ENCODE measurements at places on chromosomes 7 and 10.

DNA sequence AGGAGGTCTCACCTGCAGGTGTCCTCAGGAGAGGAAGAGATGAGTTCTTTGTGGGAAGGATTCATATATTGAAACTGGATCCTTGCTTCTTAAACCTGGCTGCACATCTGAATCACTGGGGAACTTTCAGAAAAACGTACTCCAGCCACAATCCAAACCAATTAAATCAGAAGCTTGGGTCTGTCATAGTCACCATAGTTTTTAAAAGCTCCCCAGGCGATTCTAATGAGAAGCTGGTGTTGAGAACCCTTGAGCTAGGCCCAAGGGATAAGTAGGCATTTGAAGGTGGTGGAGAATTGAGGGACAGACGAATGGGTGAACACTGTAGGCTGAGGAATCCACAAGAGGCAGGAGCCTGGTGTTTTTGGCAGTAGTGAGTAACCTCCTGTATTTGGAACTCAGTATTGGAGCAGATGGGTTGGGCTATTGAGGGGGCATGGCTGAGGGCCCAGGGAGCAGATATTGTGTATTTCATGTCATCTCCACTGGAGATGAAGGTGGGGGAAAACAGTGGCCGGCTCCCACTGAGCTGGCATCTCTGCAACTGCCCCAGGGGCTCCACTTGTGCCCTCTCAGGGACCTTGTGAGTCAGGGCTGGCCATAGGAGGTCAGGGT, 14.5 kb downstream of the ADCYAP1R1 start:
- DNase-seq, result no peak

- no peak for DNase-seq
These were observed 78.8 kb downstream of the INPP5A start for GRCh38 chr10:132616170-132616995.

DNA sequence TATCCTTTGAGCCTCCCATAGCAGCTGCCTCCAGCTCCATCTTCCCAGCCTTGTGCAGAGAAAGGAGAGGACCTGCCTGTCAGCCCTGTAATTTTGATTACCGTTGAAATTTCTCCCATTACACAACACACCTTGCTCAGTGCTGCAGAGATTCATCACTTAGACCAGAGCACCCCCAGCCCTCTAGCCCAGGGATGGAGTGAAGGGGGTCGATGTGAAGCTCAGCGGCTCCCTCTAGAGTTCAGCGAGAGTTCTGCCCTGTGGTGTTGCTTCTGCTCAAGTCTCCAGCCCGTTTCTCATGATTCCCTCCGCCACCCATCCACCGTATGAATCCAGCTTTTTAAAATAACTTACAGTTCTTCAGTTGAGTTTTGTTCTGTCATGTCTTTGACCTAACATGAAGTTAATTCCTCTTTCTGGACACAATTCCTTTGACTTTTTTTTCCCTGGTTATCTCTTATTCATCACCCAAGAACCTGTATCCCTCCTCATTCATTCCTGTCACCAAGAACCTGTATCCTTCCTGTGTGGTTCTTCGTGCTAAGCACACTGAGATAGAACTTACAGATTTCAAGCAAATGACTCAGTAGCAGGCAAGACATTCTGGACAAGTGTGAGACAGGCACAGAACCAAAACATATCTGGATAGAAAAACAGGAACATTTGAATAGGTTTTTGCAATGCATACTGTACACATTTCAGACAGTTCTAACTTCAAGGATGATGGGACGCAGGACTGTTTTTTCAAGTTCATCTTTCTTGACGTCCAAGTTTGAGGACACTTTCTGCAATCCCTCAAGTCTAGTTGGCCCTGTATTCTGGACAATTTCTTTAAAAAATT, 35.0 kb upstream of the ZNF32 start:
- DNase-seq, result no peak

DNA sequence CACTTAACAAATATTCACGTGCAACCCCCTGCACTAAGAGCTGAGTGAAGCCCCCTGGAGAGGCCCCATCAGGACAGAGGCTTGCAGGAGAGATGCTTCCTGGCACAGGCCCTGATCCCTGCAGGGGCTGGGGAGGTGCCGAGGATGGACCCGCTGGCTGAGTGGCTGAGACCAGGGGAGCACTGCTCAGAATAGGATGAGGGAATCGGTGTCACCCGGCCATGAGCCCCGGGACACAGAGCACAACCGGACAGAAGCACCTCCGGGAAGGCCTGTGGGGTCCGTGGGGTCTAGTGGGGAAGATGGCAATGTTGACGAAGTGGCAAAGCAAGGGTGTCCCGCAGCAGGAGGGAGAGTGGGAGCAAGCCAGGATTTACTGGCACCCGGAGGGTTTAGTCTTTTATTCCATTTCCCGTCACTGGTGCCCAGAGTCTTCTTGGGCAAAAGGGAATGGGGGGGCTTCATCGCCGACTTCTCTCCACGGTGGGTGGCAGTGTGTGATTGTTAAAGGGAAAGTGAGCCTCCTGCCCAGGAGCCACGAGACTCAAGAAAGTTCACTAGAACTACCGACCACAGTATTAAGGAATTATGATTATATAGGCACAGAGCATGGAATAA, 140.7 kb downstream of the ADARB2 start:
- no peak for DNase-seq

DNA sequence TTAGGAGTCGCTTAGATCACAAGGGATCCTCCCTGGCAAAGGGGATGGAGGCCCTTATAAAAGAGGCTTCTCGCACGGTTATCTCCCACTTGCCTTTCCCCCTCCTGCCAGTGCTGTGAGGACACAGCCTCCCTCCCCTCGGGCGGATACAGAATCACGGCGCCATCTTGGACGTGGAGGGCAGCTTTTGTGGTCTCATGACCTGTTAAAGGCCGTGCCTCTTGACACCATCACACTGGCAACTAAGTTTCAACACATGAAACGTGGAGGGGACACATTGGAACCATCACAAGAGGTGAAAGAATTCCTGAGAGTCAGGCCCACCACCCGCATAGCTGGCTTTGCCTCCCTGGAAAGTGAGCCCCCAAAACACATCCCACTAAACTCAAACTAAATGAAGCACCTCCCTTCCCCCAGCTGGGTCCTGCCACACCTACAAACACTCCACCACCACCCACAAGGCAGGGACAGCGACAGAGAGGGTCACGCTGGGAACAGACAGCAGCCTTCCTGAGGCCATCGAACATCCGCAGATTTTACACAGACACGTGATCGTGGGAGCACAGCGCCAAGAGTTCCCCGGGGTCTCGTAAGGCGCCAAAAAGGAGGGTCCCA, 110.6 kb downstream of the TCERG1L start:
- DNase-seq, result no peak

DNA sequence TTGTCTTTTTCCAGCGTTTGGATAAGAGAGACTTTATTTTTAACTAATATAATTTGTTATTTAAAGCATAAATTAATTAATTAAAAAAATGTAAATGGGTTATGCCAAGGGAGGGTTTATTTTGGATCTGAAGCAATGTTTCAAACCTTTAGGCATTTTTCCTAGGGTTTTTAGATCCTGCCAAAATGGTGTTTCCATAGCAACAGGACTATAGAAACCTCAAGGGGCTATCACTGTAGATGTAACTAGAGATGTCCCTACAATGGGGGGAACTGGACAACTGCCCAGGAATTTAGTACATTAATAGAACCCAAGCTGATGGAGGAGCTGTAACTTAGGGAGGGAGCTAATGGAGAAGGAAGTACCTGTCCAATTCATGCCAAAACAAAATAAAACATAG, 57.3 kb downstream of the SLC39A12 start:
- DNase-seq, result peak; percentile 19

- DNase-seq, result no peak
These were observed 53.2 kb downstream of the FOXI2 start for GRCh38 chr10:127790066-127790624.

DNA sequence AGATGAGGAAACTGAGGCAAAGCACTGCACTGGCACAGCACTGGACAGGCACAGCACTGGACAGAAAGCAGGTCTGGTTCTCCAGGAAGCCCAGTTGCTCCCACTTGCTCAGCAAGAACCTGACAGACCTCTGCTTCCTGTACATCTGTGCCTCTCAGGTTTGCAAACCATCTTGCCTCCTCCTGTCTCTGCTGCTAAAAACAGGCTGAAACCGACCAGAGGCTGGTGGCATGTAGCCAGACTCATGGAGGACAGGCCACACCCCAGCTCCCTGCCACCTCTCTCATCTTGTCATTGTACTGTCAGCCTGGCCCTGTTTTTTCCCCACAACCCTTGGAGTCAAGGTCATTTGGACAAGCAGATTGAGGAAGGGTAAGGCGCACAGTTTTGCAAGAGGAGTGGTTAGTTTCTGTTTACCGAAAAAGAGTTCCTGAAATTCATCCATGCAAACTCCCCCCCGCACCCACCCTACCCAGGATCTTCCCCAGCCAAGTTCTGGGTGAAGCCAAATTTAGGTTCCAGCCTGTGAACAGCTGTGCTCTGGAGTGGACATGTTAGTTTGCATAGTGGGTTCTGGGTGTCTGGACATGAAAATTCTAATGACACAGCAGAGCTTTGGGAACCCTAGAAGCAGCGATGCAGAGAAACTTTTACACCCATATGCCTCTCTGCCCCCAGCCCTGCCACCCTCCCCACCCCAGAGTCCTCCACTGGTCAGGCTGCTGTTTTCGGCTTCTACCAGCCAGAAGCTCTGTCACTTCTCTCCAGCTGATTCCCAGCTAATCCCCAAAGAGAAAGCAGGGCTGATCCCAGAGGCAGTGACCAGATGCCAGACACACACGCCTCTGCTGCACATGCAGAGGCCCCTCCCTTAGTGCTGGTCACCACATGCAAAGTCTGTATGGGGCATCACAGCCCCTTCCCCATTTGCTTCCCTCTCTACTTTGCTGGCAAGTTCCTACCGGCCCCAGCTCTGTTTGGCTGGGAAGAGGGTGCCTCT, 8.5 kb upstream of the C10orf105 start:
- peak; percentile 15 for DNase-seq

GRCh38 chr10:77919713-77920108, 6.8 kb downstream of the DLG5 start:
- peak; percentile 38 for DNase-seq

DNA sequence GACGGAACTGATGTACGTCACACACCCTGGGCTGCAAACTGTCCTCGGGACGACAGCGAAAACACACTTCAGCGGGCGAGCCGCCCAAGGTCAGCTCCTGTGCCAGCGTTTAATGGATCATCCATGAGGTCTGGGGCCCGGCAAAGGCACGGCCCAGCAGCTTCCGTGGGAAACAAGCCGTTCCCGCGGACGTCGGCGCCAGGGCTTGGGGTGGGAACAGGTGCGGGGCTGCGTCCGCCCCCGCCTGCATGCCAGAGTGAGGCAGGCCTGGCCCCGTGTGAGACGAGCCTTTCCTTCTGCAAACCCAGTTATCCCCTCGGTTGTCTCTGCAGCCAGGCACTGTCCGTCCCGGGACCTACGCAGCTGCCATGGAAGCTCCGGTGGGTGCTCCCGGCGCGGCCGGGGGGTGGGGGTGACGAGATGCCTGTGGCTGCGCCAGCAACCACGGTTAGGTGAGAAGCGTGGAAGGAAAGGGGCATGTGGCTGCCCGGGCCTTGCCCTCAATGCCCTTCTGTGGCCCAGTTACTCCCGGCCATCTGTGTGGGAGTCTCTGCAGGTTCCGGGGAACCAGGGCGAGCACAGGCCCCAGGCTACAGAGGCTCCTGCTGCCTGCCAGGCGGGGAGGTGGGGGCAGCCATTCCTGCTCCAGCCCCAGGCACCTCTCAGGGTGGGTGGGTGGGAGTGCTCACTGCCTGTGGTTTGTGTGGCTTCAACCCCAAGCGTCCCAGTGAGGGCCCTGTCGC, 42.2 kb upstream of the PDGFA start:
- DNase-seq, result no peak
